Renal cortex interstitium (tissue), 15 donors: ENCODE measurements at places on chromosomes 4 and X. TPM values are rescaled to one million over a fixed set of nuclear protein-coding genes. Genes with fewer than 3 reads are reported as not detected.

Gene GLA
- 38.5 TPM for polyA plus RNA-seq

Gene ZFP92
- polyA plus RNA-seq: 0.73 TPM

Gene PRSS48
- polyA plus RNA-seq: not detected

Gene TGIF2LX
- not detected for polyA plus RNA-seq

Gene SNCA
- polyA plus RNA-seq: 44.3 TPM

- DNase-seq: no peak
Observed at GRCh38 chr4:189029976-189030504, 890.8 kb downstream of the TRIML1 start.

- no peak for DNase-seq
Observed at GRCh38 chr4:124899997-124900396, 187.5 kb upstream of the ANKRD50 start.

GRCh38 chr4:3530663-3531254 lies 1.5 kb downstream of the LRPAP1 start:
- DNase-seq: no peak

DNA sequence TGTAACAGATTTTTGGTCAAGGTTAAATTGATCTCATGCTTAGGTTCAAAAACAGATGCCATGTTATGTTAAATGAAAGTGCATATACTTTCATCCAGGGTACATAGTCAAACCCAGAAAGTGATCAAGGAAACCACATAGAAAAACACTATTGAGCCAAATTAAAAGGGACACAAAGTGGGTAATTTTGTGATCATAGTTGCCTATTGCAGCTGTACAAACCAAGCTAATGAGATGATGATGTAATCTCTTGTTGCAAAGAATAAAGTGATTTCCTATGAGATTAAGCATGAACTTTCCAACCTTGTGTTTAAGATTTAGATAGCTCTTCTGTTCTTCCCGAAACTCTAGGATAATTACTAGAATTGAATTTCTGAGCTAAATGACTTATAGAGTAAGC lies 20.2 kb upstream of the LIMCH1 start:
- no peak for DNase-seq

DNA sequence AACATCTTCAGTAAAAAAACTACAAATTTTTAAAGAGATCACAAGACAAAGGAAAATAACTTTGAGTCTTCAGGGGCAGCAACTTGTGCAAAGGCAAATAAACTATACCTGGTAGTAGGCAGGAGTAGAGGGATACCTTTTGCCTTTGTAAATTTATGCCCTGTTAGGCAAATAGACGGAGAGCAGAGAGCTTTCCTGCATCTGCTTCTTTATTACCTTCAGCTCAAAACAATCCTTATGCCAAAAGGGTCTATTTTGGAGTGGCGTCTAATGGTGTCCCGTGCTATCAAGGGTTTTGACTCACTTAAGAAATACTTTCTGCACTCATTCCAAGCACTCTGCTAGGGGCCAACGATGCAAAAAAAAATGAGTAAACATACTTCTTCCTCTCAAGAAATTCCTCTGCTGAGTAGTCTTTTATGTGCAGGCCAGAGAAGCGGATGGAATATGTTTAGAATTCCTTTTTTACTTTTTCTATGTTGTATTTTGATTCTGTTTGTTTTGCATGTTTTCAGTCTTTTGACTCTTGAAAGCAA lies 131.9 kb downstream of the ANXA5 start:
- DNase-seq: no peak

- DNase-seq: no peak
Observed at GRCh38 chr4:88104902-88105610, 53.4 kb downstream of the ABCG2 start.

- DNase-seq: no peak
Observed at GRCh38 chr4:110480031-110480549, 4.1 kb downstream of the ENPEP start.

GRCh38 chr4:182325397-182325796 lies 82.2 kb downstream of the TENM3 start:
- DNase-seq: no peak

DNA sequence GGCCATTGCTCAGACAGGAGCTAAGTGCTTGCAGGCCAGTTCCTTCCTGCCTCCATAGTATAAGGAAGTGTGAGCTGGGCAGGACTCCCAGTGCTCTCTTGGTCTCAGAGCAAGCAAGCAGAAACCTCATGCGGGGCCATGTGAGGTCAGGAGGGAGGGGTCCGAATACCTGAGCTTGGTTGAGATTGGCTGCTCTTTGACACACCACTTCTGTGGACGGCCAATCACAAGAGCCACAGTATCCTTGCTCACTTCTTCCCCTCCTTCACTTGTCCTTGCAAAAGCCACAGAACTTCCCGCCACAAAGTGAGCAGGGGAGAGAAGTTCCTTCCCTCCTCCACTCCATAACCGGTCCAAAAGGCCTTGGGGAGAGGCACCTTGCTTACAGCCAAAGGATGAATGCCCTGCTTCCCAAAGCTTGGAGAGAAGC lies 56.7 kb downstream of the PRPS1 start:
- DNase-seq: no peak

DNA sequence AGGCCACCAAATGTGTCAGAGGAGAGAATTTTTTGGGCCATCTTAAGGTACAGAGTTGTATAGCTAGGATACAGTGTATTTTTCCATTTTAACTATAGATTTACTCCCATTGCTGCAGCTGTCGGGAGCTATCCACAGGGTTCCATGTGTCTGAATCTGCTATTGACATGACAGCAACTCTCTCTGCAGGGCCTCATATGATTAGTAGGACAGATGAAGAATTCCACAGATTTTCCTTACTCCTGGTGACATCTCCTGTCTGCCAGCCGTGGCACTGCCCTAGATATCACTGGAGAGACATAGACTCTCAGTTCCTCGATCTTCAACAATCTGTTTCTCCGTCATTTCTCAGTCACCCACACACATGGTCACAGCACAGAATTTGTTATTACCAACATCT lies 86.5 kb downstream of the SPCS3 start:
- no peak for DNase-seq

- no peak for DNase-seq
Observed at GRCh38 chr4:74446193-74446868, 1.4 kb downstream of the AREG start.

GRCh38 chrX:154125391-154126040 lies 18.5 kb upstream of the OPN1LW start:
- no peak for DNase-seq

- DNase-seq: no peak
Observed at GRCh38 chrX:7261672-7262332, 113.8 kb upstream of the PUDP start.

DNA sequence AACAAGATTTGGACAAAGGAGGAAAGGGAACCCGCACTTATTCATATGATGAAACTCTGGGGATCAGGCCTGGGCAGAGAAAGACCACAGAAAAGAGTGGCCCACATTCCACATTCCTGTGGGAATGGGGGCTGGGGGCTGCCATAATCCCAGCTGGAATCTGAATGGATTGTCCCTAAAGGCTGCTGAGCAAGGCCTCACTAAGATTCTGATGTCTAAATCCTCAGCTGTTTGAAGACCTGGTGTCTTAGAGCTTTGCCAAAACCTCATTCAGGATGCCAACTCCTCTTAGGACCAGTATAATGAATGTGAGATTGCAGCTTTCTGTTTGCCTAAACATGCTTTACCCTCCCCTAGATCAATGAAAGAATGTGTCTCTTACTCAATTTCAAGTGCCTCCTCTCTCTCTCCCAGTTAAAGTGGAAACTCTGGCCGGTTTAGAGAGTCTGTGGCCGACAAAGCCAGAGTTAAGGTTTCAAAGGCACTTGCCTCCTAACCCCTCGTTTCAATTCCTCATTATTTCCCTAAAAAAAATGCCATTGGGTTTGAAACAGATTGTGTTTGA lies 33.3 kb upstream of the GPC4 start:
- DNase-seq: no peak

DNA sequence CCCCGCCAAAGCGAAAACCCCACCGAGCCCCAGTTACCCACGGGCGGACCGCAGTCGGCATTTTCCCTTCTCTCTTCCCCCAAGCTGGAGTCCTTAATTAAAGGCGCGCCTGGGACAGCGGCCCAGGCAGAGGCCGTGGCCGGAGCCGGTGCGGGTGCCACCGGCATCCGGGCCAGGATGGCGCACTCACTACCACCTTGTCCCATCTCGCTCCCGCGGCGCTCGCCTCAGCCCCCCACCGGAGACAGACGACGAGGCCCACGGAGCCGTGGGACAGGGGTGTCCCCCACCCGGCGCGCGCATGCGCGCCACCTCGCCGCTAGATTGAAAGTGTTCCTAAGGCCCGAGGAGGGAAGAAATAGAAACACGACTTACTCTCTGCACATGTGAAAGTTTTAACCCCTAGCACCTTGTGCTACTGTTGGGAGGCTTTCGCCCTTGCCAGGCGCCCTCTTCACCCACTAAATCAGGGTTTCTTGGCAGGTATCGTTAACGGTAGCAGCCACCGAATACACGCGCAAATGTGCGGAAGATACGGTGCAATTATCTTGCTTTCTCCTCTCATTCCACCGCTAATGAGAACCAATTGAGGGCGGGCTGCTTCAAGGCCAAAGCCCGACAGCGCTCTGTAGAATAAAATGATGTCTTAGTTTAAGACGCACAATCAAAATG lies 64.3 kb upstream of the CCDC160 start:
- DNase-seq: no peak

GRCh38 chr4:101274888-101275752 lies 72.2 kb downstream of the PPP3CA start:
- no peak for DNase-seq

DNA sequence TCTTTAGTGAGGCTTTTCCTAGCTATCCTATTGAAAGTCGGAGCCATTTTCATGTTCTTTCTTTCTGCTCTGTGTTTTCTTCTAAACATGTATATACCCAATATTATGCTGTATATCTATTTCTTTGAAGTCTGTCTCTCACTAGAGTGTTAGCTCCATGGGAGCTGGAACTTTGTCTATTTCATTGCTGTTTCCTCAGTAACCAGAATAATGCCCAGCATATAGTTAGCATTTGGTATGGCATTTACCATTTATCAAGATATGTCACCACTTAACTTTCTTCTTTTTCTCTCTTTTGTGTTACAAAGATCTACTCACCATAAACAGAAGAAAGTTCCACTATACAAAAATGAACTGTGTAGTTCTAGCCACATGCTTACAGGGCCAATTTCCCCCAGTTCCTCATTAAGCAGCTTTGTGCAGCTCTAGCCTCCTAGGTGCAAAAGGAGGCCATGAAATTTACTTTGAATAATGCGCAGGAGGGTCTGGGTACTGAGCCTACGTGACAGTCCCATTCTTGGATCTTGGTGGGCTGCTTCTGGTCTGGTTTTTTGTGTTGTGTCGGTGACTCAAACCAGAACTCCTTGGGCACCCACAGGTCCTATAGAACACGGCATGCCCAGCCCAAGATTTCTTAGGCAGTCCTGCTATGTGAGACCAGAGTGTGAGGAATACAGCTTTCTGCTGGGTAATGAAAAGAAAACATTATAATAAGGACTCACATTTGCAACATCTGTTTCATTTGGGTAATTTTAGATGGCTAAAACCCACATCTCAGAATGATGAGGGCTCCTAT lies 302.3 kb upstream of the IGFBP7 start:
- DNase-seq: no peak

DNA sequence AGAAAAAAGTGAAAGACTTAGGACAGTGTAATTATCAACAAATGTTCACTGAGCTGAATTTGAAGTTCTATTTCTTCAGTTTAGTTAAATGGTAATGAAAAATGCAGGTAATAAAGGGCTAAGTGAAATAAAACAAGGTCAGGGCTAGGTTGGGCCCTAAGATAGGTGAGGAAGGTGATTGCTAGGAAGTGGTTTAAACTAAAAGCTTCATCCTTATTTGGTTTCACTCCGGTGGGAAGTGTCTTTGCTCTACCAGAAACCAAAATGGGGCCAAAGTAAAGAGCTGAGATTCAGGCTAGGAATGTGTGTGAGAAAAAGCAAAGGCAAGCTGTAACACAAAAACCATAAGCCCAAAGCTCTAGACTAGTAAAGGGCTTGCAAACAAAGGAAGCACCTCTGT lies 31.0 kb downstream of the TAB3 start:
- DNase-seq: no peak

DNA sequence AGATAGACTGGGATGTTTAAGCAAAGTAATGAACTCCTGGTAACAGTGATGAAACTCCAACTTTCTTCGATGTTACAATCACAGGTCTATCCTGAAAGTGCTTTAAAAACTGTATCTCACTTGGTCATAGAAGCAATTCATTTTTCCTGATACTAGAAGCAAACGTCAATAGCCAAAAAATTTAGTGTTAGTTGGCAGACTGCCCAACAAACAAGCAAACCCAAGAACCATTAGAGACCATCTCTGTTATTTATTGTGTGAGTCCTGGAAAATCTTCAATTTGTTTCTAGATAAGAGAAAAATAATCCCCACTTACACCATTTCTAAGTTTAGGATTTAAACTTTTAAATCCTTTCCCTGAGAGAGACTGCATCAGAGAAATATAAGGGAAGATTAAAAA lies 553.9 kb downstream of the INPP4B start:
- DNase-seq: no peak

DNA sequence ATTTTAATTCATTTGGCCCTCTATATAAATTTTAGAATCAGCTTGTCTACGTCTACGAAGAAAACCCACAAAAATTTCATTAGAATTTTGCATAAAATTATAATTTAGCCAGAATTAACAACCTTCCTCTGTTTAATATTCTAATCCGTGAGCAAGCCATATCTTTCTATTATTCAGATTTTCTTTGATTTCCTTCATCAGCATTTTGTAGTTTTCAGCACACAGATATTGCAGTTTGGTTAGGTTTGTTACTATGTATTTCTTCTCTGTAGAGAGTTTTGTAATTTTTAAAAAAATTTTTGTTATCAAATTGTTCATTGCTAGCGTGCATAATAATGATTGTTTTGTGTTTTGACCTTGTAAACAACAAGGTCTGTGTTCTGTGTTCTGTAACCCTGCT lies 34.9 kb upstream of the PRDM8 start:
- no peak for DNase-seq

- DNase-seq: peak; percentile 13
Observed at GRCh38 chrX:18377796-18378195, 23.3 kb upstream of the SCML2 start.
